Head of caudate nucleus (tissue), 42 donors: ENCODE measurements at places on chromosomes 6 and 20.

DNA sequence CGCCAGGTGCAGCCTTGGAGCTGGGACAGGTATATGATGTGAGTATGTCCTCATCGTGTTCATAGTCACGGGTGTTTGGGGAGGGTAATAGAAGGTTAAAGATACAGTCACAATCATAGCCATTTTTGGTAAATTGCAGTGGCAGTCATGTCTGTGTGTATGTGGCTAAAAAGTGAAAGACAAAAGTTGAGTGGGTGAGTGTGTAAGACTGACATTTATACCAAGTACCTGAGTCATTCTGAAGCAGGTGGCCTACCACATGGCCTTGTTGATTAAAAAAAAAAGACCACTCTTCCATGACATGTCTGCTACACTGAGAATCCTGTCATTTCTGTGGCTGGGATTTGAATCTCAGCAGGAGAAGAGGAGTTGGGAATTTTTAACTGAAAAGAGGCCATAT is 181.9 kb downstream of the SCP2D1 start:
- DNase-seq: no peak

DNA sequence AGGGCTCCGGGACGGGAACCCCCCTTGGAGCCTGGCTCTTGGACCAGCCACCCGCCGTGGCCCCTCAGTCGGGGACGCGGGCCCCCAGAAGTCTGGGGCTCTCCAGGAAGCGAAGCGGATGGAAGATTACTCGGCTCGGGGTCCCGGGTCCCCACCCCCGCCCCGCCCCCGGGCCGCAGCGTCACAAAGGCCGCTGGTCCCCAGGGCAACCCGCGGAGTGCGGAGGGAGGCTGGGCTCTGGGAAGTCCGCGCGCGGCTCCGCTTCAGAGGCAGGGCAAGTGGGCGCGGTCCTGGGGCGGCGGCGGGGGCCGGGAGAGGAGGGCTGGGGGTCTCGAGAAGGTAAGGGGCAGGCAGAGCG is at the start of gene FNDC11:
FNDC11 (plus strand) TSS at position 227 of the 358 bp plus-strand sequence. CDS start 1,505 bp downstream, outside the sequence.
- DNase-seq: no peak

DNA sequence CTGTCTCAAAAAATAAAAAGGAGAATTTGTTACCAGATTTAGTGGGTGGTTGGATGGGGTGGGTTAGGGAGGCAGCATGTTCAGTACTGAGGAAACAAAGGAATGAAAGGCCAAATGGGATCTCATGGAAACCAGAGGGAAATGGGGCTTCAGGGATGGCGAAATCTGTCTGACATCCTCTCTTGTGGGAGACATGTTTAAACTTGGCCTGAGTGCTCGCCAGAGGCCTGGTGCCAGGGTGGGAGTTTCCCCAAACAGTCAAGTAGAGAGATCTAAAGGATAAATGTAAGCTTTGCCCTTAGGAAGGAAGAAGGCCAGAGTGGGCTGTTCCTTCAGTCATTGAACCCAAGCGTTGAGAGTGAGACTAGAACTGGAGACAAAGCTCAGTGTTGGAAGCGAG is 61.9 kb upstream of the AKIRIN2 start:
- DNase-seq: no peak

DNA sequence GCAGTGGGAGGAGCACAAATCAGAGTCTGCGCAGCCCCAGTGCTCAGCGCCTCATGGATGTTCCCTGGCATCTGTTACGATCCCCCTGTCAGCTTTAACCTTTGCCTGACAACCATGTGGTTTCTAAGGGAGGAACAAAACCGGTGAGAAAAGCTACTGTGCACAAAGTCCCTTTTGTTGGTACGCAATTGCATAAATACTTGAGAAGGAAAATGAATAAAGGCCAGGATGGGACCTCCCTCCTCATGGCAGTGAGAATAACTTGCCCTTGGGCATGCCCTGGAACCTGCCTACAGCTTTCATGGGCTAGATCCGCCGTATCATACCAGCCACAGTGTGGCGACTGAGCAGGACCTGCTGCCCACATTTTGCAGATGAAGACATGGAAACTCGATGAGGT is 81.0 kb downstream of the RIN2 start:
- DNase-seq: no peak

DNA sequence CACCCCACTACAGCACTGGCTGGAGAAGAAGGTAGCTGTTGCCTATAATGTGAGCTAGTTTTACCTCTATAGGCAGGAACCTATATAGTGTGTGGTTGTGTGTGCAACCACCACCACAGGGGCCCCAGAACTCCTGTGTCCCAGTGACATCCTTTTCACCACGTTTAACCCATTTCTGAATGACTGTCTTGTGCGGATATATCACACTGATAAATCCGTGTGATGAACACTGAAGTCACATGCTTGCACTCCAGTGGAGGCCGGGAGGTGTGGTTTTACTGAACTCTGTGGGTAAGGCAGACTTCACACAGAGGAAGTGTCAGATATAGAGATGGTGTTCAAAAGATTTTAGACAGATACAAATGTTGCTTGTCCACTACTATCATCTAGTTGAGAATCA is 32.5 kb downstream of the SDHAF4 start:
- no peak for DNase-seq

DNA sequence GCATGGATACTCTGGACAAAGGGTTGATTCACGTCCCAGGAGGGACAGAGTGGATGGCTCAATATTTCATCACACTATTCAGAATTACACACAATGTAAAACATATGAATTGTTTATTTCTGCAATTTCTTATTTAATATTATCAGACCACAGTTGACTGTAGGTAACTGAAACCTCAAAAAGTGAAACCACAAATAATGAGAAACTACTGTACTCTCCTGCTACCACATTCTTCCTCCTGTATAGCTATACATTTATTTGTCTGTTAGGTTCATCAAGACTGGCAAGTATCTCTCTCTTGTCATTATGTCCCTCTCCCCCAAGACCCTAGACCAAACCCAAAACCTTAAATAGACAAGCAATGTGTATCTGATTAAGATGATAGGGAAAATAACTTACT is 60.0 kb downstream of the SYCP2 start:
- DNase-seq: no peak

- DNase-seq: no peak
Measured at GRCh38 chr6:155247618-155248007, 16.2 kb upstream of the CLDN20 start.

- no peak for DNase-seq
Measured at GRCh38 chr20:40335437-40335836, 353.6 kb downstream of the MAFB start.
